ENCODE measurements at places on chromosomes 16 and 17.

DNA sequence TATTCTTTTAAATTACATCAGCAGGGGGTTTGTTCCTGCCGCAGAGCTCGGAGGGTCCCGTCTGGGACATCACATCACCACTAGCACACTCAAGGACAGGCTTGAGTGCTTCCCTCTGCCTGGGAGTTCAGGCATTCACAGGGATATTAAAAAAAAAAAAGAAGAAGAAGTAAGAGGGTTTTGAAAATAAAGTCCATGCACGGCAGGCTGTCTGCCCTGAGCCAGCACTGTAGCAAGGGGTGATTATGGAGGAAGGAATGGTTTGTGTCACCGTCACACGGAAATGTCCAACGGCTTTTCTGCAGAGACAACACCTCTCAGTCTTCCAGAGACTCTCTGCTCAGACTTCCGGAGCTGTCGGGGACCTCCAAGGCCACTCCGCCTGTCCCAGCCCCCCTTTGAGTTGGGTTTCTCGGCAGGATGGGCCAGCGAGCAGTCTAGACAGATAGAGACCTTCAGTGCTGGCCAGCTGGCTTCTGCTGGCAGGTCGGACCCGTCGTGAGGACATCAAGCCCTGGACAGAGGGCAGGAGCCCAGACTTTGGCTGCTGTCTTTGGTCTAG is 33.6 kb downstream of the MEOX1 start:
- no peak for DNase-seq

DNA sequence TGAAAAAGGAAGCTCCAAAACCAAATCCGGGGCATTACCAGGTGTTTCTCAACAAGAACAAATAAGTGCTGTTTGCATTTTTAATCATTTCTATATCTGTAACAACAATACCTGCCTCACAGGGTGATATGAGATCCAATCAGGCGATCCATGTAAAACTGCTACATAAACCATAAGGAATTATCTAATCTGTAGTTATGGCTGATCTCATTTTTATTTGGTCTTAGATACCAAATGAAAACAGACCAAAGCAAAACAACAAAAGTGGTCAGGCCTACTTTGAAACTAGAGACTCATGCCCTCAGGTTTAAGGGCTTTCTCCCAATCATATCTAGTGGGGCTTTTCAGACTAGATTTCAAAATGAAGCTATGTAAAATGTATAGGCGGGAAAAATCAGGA is 28.3 kb downstream of the XPO6 start:
- no peak for DNase-seq

DNA sequence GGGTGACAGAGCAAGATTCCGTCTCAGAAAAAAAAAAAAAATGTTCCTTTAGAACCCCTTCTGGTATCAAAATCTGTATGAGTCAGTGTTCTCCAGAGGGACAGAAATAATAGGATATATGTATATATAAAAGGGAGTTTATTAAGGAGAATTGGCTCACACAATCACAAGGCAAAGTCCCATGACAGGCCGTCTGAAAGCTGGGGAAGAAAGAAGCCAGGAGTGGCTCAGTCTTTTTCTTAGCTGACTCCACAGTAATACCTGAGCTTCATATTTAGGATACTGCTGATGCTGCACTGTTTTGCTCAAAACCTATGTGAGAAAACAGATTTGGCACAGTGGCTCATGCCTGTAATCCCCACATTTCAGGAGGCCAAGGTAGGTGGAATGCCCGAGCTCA is 22.5 kb downstream of the ZZEF1 start:
- no peak for DNase-seq

DNA sequence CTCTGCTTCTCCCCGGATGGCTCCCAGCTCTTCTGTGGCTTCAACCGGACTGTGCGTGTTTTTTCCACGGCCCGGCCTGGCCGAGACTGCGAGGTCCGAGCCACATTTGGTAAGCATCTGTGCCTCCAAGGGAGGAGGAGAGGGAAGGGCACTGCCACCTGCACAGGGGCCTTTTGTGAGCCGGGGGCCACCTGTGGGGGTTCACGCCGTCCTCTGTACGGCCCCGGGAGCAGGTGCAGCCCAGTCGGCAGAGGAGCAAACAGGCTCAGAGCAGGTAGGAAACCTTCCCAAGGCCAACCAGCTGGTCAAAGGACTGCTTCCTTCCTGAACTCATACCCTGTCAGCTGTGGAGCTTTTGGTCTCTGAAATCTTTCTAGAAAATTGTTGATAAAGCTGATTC is 3.3 kb upstream of the EFNB3 start:
- DNase-seq, result no peak

DNA sequence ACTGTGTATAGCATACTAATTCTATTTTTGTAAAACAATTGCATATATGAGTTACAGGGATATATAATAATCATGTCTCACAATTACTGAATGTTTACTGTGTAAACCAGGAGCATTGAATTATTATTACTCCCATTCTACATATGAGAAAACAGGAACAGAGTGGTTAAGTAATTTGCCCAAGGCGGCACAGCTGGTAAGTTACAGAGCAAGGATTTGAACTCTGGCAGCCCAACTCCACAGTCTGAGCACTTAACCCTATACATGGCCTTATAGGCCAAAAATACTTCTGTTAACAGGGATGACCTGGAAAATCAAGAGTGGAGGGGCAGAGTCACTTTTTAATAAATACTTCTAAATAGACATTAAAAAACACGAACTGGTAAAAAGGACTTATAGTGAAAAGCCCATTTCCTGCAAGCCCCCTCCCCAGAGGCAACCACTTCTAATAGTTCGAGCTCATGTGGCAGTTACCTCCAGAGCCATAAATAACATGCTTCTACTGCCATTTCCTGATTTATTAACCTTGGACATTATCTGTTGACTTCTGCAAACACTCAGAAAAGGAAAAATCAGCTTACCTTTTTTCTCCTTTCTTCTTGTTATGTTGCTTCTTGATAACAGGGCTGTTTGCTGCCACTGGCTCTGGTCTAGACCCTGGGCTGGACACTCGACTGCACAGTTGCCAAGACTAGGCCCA is 22.1 kb upstream of the ADGRG1 start:
- no peak for DNase-seq

All from HS-5 (cell line).